AG04450 (cell line): ENCODE measurements at places on chromosomes 7 and 10.

DNA sequence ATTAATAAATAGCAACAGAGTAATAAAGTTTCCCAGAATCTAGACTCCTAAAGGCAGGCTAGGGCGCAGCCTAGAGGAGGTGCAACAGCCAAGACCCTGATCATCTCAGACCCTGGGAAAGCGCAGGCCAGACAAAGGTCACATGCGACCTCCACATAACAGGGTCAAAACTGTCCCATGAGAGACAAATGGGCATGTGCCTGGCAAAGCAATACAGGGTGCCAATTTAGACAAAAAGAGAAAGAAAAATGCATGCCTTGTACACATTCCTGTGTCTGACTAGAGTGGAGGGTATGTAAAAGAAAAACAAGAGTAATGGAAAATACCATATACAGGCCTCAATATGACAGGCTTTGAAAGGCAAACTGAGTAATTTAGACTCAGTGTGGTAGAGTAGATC is 22.2 kb downstream of the MPP7 start:
- DNase-seq = no peak

- no peak for DNase-seq
Measured at GRCh38 chr10:128633864-128634540, 507.8 kb upstream of the MKI67 start.

- no peak for DNase-seq
Measured at GRCh38 chr7:106566196-106566595, 94.8 kb downstream of the CCDC71L start.

- DNase-seq = no peak
Measured at GRCh38 chr10:21514129-21514817, 11.2 kb downstream of the SKIDA1 start.

DNA sequence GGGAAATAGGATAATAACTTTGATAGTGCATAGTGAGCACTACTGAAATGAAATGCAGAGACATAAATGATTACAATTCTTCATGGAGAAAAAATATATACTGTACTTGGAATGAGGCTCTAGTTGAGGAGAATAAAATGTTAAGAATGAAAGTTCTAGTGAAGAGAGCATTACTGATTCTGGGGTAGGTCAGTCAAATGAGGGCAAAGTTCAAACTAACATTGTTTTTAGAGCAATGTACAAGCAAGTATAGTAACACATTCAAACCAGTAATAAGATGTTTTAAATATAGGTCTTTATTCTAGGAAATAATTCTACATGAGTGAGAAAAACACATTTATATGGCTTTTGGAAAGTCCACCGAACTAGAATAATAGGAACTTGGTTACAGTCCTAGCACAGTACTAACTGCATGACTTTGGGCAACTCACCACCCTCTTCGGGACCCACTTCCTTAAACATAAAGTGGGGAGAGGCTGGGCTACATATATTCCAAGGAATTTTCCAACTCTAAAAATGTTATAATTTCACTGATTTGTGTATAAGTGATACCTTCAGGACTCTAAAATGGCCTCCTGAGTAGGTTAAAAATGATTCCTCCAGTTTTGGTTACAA is 86.4 kb downstream of the CDK6 start:
- no peak for DNase-seq

DNA sequence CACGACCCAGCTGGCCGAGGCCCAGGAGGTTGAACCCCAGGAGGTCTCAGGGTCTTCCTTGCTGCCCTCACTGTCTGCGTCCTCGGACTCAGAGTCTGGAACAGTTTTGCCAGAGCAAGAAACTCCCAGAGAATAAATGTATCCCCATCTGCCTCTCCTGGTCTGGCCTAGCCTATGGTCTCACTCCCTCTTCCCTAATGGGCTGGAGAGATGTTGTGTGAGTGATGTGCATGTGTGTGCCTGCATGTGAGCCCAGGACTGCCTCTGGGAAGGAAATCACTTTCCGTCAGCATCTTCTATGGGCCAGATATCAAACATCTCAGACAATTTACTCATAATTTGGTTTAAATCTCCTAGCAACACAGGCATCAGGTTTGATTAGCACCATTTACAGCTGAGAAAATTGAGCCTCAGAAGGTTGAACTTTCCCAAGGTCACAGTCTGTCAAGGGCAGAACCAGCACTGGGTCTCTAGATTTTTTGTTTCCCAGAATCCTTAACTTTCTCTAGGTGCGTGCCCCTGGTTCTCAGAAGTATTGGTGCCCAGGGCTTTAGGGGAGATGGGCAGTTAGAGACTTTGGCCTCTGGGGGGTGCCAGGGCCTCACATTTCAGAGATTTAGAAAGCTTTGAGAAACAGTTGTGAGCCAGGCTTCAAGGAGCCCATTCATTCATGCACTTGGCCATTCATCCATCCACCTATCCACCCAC is 4.9 kb downstream of the TMEM270 start:
- no peak for DNase-seq

- no peak for DNase-seq
Measured at GRCh38 chr10:101219139-101219945, 9.9 kb downstream of the LBX1 start.

GRCh38 chr7:139687980-139688632 is 89.7 kb downstream of the HIPK2 start:
- no peak for DNase-seq

DNA sequence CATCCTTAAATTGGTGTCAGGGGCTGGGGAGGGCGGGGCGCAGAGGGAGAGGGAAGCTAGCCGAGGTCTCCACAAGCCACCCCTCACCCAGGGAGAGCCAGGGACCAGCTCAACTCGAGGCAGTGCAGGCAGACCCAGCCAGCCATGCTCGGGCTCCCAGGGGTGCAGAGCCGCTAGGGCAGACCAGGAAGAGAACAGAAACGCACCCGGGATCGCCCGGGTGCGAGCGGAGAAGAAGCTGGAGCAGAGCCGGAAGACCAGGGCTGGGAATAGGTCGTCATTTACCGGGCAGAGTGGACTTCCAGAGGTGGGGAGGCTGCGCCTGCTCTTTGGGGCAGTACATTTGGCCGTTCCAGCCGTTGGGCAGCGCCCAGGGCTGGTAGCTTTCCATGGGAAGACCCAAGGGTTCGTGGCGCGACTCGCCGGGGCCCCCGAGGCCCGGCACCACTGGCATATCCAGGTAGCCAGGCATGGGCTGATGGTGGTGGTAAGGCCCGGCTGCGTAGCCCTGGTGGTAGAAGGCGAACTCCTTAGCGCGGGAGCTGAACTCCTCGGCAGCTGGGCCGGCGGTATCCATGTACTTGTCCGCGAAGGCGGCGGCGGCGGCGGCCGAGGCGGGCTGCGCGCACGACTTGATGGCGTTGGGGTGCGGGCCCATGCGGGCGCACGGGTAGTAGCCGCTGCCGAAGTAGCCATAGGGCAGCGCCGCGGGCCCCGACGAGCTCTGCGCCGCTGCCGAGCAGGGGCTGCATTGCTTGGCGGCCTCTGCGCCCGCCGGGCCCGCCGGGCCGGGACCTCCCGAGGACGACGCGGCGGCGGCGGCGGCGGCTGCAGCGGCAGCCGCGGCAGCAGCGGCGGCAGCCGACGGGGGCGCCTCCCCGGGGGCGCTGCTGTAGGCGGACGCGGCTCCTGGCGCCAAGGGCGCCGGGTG is 755 bp downstream of the HOXA13 start:
- no peak for DNase-seq

DNA sequence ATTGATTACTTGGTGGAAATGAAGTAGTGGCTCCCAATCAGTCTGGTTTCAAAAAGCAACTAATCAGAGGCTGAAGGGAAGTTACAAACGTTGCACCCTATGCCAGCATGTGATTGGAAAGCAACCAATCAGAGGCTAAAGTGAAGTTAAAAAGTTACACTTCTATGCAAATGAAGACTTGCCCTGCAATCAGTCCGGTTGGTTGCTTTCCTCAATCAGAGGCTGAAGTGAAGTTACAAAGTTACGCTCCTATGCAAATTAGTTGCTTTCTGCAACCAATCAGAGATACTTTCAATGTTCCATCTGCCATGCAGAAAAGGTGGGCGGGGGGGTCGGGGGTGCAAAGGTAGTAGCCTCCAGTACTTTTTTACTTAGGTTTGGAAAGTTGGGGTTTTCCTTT is 1077.1 kb downstream of the TYW1 start:
- no peak for DNase-seq

DNA sequence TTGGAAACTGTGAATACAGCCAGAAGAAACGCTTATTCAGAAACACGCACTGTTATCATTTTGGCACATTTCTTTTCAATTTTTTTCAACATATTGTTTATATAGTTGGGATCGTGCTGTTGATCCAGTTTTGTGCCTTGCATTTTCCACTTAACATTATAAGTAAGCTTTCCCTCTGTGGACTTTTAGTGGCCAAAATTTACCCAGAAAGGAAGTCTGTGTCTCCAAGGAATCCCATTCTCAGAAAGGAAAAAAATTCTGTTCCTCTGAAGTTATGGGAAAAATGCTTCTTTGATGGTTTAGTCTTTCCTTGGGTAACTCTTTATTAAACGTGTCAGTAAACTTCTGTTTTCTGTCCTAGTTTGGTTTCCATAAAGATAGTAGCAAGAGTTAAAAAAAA is 280.0 kb downstream of the REEP3 start:
- DNase-seq = no peak

- no peak for DNase-seq
Measured at GRCh38 chr10:67612577-67613537, 83.1 kb downstream of the CTNNA3 start.

GRCh38 chr7:127892488-127893314 is 138.5 kb downstream of the LRRC4 start:
- DNase-seq = no peak

DNA sequence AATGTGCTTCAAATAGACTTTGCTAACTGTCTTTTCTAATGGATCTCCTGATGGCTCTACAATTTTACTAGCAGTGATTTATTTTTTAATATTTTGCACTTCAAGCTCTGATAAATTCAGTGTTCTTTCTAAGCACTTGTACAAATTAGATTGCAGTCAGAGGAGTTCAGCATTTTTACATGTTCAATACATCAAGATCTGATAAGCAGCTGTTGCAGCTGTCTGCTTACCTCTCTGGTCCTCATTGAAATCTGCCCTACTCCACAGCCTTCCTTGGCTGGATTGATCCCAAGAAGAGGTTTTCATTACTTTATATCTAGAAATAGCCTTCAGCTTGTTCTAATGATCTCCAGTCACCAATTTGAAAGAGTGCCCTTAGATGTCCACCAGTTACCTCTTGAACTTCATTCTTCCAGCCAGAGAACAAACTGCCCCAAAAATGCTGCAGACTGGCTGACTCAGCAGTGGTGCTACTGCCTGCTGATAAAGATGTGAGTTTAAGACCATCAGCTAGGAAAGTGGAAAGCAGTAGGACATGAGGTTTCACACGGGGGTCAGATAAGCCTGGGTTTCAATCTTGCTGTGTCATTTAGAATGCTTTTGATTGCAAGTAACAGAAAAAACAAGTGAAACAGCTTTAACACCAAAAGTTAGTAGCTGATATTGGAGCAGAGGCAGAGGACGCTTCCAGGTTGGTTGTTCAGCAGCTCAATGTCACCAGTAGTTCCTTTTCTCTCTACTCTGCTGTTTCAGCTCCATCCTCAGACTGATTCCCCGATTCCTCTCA is 350.9 kb upstream of the NPVF start:
- no peak for DNase-seq

DNA sequence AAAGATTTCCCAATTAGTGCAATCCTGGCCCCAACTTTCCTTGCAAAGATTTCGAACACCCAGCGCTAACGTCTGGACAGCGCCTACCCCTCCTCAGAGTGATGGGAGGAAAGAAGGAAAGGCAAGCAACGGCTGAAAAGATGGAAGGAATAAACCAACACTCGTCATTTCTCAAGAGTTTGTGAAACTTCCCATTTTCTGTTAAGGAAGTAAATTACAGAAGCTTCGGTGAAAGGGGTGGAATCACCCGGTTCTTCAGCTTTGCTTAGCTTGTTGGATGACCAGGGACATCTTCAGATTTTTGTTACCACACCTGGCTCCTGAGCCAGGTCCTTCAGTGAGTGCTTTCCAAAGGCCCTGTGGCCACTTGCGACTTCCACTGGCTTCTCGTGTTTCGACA is 313.1 kb downstream of the SKIDA1 start:
- DNase-seq = no peak

DNA sequence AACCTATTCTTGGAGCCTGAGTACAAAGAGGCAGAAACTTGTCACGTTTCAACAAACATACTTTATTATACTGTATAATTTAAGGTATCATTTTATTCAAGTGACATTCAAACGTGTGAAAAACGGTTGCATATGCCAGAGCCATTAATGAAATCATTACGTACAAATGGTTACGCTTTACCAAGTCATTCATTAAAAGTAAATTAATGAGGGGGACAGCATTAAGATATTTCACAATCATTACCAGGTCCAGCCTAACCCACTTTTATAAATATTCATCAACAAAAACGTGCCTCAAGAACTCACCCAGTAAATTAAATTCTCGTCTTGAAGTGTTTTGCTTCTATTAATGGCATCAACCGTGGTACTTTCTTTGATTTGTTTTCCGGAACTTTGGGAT is 253.0 kb downstream of the RPS24 start:
- no peak for DNase-seq

- no peak for DNase-seq
Measured at GRCh38 chr10:12594448-12594944, 245.1 kb downstream of the CAMK1D start.

- DNase-seq = no peak
Measured at GRCh38 chr7:101996131-101996691, 178.8 kb downstream of the CUX1 start.

DNA sequence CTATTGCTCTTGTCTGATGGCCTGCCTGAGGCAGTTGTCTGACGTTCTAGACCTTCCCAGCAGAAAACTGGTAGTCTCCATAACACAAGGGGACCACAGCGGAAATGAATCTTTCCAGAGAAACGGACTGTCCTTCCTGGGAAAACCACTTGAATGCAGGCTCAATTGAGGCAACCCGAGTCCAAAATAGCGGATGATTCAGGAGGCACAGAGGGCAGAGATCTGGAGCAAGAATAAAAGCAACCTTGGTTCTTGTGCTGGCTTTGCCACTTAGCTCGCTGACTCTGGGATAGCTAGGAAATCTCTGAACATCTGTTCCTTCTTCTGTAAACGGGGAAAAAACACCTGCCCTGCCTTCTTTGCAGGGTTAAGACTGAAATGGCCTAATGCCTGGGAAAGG is 178.8 kb downstream of the NEURL1 start:
- no peak for DNase-seq

GRCh38 chr7:6278749-6279310 is 6.4 kb upstream of the CYTH3 start:
- no peak for DNase-seq

DNA sequence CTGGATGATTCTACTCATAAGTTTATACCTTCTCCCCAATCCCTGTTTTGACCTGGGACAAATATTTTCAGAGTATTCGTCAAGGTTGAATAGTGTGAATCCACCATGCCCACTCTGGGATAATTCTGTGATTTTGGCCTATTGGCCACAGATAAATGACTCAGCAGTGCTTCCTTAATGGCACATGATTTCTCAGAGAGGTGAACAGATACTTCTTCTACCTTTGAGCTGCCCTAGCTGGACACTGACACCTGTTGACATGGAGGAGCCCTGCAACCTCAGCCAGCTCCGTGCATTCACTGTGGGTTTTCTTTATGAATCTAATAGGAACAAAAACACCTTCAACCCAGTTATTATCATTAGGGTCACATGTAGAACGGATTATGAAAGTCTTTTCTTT is 40.9 kb upstream of the HPS1 start:
- no peak for DNase-seq

GRCh38 chr10:93437086-93437945 is 44.8 kb downstream of the MYOF start:
- DNase-seq = peak; percentile 98

GRCh38 chr10:8902926-8903325 is 848.4 kb downstream of the GATA3 start:
- no peak for DNase-seq

GRCh38 chr7:120190109-120190508 is 82.9 kb upstream of the KCND2 start:
- DNase-seq = no peak

GRCh38 chr10:50382576-50383023 is 131.3 kb upstream of the ASAH2 start:
- DNase-seq = no peak
